ENCODE measurements at places on chromosomes 3 and 15.

- DNase-seq: no peak
Measured at GRCh38 chr3:172595664-172596393, 72.6 kb upstream of the TNFSF10 start.

DNA sequence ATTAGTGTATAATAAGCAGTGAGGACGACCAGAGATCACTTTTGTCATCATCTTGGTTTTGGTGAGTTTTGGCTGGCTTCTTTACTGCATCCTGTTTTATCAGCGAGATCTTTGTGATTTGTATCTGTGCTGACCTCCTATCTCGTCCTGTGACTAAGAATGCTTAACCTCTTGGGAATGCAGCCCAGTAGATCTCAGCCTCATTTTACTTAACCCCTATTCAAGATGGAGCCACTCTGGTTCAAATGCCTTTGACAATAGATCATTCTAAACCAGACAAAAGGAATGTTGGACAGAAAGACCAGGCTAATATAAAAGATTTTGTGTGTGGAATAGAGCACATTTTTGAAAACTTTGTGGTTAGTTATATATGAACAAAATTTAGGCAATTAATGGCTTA lies 618.5 kb upstream of the BCHE start:
- DNase-seq: no peak

DNA sequence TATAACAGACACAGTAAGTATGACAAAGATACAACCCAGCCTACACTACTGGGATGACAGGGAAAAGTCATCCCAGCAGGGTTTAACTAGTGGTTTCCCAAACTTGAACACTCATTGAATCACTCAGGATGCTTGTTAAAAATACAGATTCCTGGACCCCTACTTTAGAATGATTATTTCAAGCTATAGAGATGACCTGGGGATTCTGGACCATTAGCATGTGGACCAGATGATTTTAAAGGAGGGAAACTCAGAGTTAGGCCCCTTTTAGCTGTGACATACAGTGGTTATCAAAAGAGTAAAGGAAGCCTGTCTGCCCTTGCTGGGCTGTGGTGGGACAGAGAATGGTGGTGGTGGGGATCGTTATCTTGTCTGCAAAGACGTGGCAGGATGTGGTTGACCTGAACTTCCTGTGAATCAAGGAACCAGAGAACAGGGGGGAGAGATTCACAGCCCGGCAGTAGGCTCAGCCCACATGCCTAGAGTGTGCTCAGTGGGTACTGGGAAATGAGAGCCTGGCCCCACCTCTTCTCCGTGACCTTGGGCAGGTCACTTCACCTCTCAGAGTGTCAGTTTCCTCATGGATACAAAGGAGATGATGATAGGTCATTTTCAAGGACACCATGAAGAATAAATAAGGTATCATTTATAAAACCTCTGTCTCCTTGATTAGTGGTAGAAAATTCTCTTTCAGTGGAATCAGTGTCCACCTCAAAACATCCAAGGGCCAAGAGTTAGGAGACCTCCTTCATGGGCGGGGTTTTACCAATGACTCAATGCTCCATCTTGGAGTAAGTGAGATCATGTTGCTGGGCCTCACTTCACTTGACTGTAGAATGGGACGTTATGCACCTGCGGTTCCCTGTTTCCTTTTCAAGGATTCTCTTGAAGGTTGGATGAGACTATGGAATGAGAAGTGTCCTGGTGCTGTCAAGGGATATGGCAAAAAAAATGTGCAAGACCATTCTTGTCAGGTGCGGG lies 306.5 kb downstream of the RPLP1 start:
- DNase-seq: no peak

DNA sequence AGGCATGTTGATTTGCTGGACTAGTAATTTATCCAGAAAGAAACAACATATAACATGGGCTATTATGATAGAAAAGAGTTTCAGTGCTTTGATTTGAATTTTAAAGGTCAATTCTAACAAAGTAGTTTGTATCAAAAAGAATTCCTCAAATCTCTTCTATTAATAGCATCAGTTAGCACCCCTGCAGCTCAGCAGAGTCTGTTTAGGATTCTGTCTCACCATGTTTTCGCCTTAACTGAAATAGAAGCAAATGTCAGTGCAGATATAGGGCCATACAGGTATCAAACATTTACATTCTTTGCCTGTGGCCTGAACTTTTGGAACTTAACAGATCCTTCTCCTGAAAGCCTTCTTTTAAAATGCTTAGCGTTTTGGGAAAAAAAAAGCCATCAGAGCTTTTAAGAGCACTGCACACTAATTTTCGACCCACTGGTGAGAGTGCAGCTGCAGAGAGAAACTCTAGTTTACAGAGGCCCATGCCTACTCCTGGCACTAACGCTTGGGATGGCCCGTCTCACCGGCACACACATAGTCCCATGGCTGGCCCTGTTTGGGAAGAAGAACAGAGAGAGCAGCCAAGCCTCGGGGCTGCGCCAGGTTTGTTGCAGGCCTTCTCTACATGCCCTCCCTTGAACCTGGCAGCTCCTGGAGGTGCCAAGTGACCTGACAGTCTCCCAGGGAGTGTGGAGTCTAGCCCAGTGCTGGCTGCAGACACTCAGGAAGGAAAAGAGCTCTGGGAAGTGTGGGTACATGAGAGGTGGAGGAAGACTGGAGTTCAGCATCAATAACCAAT lies 9.9 kb upstream of the PAQR9 start:
- no peak for DNase-seq

DNA sequence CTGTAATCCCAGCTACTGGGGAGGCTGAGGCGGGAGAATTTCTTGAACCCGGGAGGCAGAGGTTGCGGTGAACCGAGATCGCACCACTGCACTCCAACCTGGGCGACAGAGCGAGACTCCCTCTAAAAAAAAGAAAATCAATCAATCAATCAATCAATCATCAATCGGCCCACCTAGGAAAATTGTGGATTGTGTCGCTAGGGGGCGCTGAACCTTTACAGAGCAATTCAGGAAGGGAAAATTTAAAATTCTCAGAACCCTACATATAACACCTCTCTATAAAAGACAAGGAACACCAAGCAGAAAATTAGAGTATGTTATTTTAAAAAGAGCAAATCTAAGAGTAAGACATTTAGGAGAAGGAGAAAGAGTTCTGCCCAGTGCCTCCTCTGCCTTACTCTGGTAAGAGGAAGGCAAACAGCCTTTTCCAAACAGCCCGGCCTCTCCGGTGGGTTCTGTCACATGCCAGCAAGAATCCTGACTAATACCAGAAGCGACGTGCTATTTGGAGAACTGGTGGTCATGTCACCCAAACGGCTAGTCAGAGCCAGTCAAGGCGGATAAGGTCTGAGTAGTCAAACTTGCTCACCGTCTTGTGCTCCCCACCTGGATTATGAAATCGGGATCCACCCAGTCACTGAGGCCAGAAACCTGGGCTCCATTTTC lies 22.3 kb upstream of the SMCO1 start:
- DNase-seq: no peak

DNA sequence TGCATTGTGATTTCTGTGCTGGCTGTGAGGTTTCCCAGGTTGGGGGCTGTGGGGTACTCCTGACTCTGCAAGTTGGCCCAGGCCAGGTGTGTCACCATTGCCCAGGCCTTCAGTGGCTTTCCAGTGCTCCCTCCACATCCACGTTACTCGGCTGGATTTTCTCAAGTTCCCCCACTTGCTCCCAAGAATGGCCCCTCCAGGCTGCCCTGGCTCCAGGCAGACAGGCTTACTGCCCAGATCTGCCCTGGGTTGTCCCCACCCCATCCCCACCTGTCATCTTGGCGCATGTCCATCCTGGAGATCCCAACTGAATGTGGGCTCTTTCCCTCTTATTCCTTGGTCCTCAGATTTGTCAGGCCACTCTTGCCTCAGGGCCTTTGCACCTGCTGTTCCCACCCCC lies 3.6 kb downstream of the APBA2 start:
- DNase-seq: no peak

Data from renal pelvis (tissue), 12 donors.